ENCODE measurements at places on chromosomes 1 and 21.

GRCh38 chr1:55635856-55636255 is 420.7 kb upstream of the USP24 start:
- no peak for DNase-seq

- no peak for DNase-seq
Observed at GRCh38 chr1:55707196-55707595, 492.0 kb upstream of the USP24 start.

DNA sequence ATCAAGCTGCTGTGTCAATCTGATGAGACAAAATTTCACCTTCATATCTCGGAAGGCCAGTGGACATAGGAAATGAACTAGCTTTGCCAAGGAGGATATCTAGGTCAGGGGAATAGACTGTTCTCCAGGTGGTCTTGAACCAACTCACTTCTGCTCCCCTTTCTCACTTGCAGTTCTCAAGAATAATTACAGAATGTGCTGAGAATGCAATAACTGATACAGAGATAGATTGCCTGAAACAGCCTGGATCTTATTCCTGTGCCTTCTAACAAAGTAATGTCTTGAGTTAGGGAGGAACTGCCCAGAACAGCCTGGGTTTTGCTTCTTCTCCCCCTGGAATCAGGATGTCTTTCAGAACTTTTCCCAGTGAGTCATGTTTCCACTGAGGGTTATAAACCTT is 636.7 kb downstream of the KCNT2 start:
- no peak for DNase-seq

DNA sequence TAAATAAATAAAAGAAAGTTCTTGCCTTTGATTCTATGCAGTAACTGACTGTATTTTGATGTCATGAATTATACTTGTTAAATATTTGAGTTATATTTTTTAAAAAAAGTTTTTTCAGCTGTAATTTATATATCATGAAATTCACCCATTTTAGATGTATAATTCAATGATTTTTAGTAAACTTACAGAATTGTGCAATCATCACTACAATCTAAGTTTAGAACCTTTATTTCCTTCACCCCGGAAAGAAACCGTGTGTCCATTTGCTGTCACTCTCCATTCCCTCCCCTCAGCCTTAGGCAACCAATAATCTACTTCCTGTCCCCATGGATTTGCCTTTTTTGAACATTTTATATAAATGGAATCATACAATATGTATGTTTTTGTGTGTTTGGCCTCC is 32.5 kb upstream of the DISC1 start:
- DNase-seq = no peak

DNA sequence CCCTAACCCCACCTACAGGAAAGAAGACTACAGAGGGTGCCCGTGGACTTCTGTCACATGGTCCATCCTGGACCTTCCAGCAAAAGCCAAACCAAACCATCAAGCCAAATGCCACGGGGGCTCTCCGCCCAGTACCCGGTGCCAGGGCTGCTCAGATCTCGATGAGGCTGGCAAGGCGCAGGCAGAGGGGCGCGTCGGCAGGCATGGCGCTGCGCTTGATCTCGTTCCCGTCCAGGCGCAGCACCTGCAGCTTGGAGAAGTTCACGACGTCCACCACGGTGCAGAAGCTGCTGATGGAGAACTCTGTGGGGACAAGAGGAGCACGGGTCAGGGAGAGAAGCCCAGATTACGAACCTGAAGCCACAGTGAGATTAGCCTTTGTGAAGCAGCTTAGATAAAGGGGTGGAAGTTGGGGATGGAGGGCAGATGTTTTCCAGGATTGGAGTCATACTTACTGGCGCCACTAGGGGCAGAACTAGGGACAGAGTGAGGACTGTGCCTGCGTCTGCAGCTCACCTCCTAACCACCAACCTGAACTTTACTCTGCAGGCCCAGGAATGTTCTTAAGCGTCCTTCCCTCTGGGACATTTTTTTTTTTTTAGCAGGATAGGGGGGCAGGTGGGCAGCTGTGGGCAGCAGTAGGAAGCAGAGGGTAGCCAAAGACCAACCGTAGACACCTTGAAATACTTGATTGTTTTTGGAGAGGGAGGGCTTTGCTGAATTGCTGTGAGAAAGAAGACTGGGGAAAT is 8.6 kb downstream of the FMOD start:
- no peak for DNase-seq

DNA sequence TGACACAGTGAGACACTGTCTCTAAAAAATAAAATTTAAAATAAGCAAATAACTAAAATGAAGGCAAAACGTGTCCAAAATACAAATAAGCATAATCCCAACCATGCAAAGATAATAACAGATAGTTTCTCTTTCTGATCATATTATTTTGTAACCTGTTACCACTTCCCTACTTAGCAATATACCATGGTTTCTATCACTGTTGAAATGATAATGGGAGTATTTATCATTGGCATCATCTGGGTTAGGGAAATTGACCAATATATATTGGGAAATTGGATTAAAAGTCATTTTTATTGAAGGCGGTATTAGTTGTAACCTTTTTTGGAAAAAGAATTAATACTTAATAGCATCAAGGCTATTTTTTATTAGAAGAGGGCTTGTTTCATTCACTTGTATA is 47.0 kb downstream of the USP25 start:
- no peak for DNase-seq

GRCh38 chr1:153922076-153922971 is 448 bp downstream of the GATAD2B start:
- DNase-seq = no peak
